A549 (cell line): ENCODE measurements at places on chromosomes 3 and 15. TPM values are rescaled to one million over a fixed set of nuclear protein-coding genes. Genes with fewer than 3 reads are reported as not detected.

GRCh38 chr3:14133876-14134275, 9.0 kb downstream of the TMEM43 start:
- no peak for DNase-seq

DNA sequence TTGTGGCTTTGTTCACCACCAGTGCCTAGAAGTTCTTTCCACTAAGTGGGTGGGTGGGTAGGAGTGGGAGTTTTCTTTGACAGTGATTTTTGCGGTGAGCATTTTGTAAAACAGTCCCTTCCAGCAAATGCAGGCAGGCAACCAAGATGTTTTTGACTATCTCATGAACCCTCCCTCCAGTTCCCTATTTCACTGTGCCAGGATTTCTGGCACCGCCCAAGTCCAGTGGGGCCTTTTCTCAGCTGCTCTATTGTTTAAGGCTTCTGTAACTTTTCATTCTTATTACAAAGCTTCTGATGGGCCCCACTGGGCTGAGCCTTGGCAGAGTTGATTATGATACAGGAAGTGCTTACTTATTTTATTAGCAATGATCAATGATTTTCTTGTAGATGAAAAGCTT, 236.0 kb downstream of the EDEM1 start:
- DNase-seq = no peak

GRCh38 chr15:48996276-48996675, 32.6 kb upstream of the SHC4 start:
- no peak for DNase-seq

GRCh38 chr3:118128886-118129285, 905.8 kb downstream of the IGSF11 start:
- no peak for DNase-seq

DNA sequence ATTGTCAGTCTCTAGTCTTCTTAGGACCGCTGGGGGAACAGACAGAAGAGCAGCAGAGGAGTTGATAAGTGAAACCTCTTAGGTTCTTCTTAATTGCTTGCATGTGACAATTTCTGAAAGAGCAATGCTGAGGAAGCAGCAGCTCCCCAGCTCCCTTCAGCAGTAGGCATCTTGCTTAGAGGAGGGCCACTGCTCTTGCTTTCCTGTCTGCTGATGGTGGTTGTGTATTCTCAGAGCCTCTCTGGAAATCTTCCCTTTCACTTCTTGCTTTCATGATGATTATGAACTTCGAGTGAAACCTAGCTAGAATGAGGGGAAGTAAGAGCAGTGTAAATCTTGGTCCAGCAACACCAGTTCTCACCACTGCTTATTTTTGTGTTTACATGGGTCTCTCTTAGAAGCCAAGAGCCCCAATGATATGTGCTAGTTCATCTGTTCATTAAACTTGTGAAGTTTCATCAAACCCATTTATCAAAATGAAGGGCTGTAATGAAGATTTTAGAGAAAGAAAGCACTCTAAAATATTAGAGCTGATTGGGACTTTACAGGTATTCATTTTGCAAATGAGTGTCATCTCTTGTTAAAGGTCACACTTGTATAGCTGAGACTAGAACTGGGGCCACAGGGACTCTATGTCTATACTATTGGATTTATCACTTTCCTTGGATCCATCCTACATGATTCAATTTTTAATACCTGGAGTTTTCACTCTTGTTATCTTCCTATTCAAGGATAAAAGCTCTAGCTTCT, 246.7 kb downstream of the LPP start:
- DNase-seq = no peak

DNA sequence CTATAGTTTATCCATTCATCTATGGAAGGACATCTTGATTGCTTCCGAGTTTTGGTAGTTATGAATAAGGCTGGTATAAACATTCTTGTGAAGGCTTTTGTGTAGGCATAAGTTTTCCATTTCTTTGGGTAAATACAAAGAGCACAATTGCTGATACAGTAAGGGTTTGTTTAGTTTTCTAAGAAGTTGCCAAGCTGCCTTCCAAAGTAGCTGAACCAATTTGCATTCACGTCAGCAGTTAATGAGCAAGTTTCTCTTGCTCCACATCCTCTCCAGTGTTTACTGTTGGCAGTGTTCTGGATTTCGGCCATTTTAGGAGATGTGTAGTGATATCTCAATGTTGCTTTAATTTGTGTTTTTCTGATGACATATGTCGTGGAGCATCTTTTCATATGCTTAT, 34.2 kb downstream of the GABRA5 start:
- DNase-seq = no peak

GRCh38 chr3:155015776-155016436, 64.2 kb upstream of the MME start:
- DNase-seq = no peak

- no peak for DNase-seq
Measured at GRCh38 chr3:177441276-177441812, 244.1 kb upstream of the TBL1XR1 start.

- DNase-seq = no peak
Measured at GRCh38 chr3:106030627-106030963, 161.8 kb upstream of the CBLB start.

The ZIC1 gene
- polyA plus RNA-seq = 0.07 TPM in 1 of 3 replicates, not detected in the others

The GP5 gene
- polyA plus RNA-seq = 0.03 TPM in 1 of 3 replicates, not detected in the others

The GOLGA8T gene
- polyA plus RNA-seq = 0.96 to 2.1 TPM (median 1.3 TPM) in 3 replicates

- DNase-seq = no peak
Measured at GRCh38 chr3:194128202-194128918, 7.6 kb upstream of the HES1 start.

- no peak for DNase-seq
Measured at GRCh38 chr3:161295325-161295724, 74.2 kb downstream of the NMD3 start.

GRCh38 chr15:75729326-75730069, 16.9 kb upstream of the CSPG4 start:
- DNase-seq = no peak
